ENCODE measurements at places on chromosomes 3 and 15. TPM values are rescaled to one million over a fixed set of nuclear protein-coding genes. Genes with fewer than 3 reads are reported as not detected.

Gene BMF
- total RNA-seq = 19.7 TPM

Gene IL17RB
- total RNA-seq = 27.7 TPM

Gene MB21D2
- 3.9 TPM for total RNA-seq

Gene CERS3
- 0.31 TPM for total RNA-seq

Gene RBP2
- not detected for total RNA-seq

Gene WNT7A
- total RNA-seq = 3.3 TPM

Gene TMC3
- not detected for total RNA-seq

Gene TRPM1
- not detected for total RNA-seq

Data from kidney (tissue), 22 donors.